ENCODE measurements at places on chromosomes 2 and 18.

DNA sequence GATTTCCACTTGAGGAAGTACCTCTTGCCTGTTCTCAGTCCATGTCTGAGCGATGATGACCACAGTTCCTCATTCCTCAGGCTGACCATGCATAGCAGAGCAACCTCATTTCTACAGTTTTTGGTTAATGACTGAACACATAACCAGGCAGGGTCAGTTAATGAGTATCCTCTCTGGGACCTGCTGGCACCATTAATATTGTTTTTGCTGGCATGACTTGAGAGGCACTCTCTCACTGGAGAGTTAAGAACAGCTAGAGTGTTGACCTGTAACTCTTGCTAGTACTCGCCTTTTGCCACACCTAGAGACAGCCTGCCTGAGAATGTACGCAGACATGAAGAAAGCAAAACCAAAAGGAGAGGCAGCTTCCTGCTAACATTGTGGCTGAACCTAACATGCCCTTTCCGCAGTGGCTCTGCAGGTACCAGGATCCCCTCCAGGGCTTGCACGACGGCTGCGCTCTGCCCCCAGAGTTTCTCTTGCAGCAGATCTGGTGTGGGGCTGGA, 23.9 kb downstream of the PECR start:
- peak; percentile 75 for DNase-seq

- no peak for DNase-seq
Observed at GRCh38 chr2:169265591-169265990, 96.7 kb downstream of the LRP2 start.

DNA sequence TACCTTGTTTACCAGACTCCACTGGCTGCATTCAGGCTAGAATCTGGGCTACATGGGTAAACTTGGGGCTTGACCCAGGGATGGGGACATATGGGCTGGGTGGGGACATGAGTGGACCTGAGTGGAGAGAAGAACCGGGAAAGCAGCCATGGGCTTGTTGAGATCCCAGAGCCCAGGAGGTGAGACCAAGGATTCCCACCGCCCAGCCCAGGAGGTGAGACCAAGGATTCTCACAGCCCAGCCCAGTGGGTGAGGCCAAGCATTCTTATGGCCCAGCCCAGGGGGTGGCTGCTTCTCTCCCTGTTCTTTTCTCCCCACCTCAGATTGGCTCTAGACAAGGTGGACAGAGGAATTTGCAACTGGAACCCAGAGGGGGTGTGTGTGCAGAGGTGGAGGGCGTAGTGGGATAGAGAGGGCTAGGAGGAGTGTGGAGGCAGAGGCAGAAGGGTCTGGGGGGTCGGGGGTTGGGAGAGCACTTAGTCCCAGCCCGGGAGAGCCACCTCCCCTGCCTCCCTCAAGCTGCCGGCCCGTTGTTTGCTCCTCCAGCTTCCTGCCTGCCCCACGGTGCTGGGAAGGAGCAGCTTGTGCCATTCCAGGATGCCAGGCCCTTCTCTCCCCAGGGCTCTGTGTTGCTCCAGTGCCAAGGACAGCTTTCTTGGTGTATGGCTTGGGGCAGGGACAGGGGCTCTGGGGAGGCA, 25.6 kb downstream of the GLI2 start:
- DNase-seq = no peak

GRCh38 chr18:9283791-9284190, 50.8 kb upstream of the TWSG1 start:
- no peak for DNase-seq

DNA sequence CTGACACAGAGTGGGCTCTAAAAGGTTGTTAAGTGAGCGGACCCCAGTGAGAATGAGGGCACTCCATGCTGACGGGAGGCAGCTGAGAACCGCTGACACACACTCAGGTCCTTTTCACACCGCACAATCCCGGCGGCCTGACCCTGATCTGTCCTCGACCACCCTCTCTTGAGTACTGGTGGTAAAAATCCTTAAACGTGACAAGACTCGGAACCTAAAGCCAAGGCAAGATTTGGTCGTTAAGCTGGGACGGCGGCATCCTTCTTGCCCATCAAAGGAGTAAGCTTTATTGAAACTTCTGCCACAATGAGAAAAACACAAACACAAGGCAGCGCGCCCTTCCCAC, 569 bp downstream of the TMX3 start:
- DNase-seq = no peak

GRCh38 chr18:2880473-2880872, 33.7 kb downstream of the EMILIN2 start:
- DNase-seq = no peak

DNA sequence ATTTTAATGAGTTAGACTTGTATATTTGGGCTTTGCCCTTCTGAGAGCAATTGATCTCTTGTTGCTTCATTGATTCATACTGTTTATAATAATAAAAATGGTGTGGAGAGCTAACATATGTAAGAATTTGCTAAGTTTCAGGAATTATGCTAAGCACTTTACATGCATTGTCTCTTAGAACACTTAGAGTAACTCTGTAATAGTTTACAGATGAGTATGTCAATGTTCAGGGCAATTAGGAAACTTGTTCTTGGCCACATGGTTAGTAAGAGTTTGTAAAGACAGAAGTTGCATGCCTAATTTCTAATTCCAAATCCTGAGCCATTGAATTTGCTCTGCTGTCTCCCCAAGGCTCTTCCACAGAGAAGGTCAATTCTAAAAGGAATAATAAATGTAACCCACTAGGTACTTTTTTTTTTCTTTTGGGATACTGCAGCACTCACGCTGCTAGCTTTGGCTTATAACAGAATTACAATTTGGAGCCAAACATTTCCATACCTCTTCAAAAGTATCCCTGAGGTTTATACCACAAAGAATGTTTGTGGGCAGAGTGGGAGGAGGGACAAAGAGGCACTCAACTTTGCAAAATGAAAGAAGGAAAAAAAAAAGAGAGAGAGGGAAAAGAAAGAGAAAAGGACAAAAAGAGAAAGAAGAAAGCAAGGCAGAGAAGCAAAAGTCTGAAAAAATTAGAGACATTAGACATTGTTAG, 232.4 kb downstream of the CALCRL start:
- no peak for DNase-seq

DNA sequence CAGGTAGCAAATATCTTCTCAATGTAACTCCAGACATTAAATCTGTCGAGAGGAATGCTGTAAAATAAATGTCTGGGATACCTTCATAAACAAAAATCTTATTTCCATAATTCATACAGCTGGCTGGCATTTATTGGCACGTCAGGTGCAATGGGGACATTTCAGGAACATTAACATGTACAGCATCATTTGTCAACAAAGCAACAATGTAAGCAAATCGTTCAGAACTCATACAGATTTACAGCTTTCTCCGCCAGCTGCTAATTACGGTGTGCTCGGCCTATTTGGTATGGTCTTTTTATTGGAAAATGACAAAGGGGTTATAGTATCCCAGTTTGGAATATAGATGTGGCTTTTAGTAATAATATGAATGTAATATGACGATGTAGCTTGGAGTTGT, 464.9 kb downstream of the ARHGAP15 start:
- no peak for DNase-seq

GRCh38 chr18:63198098-63198760, 121.3 kb downstream of the BCL2 start:
- no peak for DNase-seq

DNA sequence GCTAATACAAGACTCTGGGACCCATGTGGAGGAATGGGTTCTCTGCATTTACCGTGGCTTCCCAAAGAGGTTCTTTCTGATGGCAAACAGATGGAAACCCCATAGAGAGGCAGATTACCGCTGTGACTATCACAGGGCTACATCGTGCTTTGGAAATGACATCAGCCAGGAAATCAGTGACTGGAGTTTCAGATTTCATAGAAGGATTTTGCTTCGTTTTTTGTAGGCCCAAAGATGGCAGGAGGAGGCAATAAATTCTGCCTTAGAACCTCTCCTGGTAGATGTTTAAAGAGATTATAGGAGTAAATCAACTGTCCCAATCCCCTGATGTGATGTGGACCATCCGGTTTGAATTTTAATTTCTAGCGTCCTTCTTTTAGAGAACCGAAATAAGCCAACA, 214.1 kb downstream of the AGPS start:
- DNase-seq = no peak

DNA sequence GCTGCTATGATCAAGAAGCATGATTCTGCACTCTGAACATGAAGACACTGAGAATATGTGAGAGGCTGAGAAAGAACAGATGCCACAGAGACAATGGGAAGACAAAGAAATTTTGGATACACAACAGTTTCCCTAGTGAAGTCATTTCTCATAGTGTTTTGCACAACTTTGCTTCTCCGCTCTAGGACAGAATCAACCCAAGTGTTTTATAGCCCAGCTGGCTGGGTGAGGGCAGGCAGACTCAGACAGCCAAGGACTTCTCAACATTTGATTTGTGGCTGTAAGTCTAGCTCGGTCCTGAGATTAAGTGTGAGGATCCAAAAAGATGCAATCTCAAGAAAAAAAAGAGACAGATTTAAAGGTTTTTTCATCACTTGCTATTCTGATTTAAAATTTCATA, 536.5 kb upstream of the CRIM1 start:
- DNase-seq = no peak

DNA sequence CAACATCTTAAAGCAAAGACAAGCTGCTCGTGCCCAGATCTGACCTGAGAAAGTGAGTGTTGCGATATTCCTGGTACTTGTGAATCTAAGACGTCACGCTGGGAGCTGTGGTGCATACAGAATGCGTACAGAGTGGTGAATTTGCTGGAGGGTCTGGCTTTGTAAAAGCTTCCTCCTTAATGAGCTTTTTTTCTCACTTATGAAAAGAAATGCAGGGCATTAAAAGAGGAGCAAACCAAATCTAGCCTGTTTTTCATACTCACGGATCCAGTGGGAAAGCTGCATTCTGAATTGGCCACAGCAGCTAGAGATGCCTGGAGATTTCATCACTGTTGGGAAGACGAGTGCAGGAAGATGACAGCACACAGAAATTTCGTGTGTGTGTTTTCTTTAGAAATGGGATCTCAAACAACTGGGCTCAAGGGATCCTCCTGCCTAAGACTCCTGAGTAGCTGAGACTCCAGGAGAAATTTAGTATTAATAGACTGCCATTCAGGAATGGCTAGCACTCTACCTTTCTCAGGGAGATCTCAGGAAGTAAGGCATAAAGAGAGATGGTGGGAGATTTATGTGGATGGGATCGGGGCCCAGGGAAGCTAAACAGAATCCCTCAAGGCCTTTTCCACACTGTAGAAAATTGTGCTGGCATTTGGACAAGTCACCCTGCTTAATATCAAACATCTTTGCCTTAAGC, 181.3 kb downstream of the ALPK2 start:
- DNase-seq = no peak

GRCh38 chr18:58502628-58503027, 126.3 kb downstream of the ALPK2 start:
- no peak for DNase-seq

DNA sequence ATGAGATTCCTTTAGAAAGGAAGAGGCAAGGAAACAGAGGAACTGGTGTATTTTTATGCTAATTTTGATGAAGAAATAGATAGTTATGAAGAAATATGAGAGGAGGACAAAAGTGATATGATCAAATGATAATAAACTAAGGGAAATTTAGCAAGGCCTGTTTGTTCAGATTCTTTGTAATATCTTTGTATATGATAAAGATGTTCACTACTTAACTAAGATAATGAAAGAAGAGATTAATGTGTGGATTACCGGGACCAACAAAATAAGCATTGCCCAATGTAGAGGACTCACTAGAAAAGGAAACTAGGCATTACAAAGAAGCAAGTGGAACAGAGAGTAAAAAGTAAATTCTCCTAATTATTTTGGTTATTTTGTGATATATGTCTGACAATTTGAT, 99.0 kb upstream of the FIGN start:
- no peak for DNase-seq

DNA sequence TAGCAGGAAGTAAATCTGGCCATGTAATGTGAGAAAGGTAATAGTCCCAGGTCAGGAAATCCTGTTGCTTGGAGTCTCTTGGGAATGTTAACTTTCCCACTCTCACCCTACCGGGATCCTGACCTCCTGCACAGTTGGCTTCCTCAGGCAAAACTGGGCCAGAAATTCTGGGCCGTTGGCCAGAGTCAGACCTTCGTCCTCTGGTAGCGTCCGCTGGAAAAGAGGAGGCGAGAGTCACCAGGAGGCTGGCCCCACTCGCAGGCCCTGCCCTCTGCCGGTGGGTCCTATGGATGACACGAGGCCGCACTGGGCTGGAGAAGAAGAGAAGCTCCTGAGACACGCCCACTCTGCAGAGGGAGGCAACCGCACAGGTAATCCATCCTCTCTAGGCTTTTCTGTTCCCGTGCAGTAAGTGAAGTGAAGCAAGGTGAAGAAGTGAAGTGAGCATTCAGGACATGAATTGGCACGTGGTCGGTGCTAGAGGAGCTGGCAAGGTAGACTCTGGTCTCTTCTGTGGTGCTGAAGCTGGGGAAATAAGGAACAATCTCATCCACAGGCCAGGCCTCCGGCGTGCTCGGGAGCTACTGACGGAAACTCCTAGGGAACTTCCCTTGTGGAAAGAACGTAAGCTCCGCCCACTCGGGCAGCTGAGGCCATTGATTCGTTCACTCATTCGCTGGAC, 182.7 kb upstream of the GLI2 start:
- no peak for DNase-seq

- no peak for DNase-seq
Observed at GRCh38 chr2:164770421-164770916, 71.2 kb downstream of the COBLL1 start.

- DNase-seq = no peak
Observed at GRCh38 chr2:25410370-25410769, 68.6 kb upstream of the DNMT3A start.

DNA sequence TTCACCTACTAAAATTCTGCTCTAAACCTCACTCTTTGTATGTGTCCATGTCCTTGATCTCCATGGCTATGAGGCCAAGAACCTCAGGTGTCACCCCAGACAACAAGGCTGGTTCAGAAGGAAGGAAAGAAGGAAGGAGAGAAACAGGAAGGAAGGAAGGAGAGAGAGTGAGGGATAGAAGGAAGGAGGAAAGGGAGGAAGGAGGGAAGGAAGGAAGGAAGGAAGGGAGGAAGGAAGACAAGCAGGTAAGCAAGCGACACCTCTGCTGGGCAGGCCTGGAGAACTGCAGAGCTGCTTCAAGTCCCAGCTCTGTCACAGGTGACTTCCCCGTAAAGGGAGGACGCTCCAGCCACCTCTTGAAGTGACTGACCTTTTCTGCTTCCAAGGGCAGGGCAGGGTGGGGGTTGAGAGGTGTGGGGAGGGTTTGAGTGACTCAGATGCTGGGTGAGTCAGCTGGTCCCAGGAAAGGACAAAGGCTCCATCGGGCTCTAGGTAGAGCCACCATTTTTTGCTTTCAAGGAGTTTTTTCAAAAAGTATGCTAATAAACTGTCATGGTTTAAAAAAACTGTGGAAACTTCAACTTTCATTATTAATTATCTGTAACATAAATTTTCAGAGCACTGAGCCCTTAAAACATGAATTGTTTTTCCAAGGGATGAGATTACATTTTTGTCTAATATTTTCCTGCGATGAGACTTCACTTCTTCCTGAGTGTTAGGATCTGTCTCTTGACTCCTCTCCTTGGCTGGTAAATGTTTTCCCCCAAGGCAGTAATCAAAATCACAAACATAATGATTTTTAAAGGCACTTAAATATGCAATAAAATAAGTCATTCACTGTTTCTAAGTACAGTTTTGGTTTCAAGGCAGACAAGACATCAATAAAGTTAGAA, 90.1 kb upstream of the L3MBTL4 start:
- DNase-seq = no peak

GRCh38 chr2:75728614-75729419, 18.1 kb upstream of the GCFC2 start:
- DNase-seq = no peak

GRCh38 chr2:70785137-70785911, 5.1 kb downstream of the FIGLA start:
- peak; percentile 25 for DNase-seq

GRCh38 chr2:147499785-147500184, 345.0 kb upstream of the ACVR2A start:
- DNase-seq = no peak

- no peak for DNase-seq
Observed at GRCh38 chr18:45635893-45636509, 20.7 kb downstream of the SLC14A2 start.

Measured in CD4-positive, alpha-beta T cell treated with Interleukin-4 for 4 hours (primary cell).